ENCODE measurements at places on chromosomes 7 and 10.

DNA sequence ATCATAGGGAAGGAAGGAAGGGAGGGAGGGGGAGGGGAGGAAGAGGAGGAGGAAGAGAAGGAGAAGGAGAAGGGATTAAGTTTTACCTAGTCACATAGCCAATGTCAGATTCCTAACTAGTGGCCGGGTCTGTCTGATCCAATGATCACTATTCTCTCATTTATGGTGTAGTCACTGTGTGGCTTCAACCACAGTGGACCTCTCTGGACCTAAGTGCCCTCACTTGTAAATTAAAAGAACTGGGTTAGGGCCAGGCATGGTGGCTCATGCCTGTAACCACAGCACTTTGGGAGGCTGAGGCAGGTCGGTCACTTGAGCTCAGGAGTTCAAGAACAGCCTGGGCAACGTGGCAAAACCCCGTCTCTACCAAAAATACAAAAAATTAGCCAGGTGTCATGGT, 6.6 kb upstream of the SERPINE1 start:
- no peak for DNase-seq

GRCh38 chr10:61663466-61663865, 737 bp downstream of the CABCOCO1 start:
- no peak for DNase-seq

GRCh38 chr10:3424111-3424851, 251.7 kb upstream of the PITRM1 start:
- no peak for DNase-seq

DNA sequence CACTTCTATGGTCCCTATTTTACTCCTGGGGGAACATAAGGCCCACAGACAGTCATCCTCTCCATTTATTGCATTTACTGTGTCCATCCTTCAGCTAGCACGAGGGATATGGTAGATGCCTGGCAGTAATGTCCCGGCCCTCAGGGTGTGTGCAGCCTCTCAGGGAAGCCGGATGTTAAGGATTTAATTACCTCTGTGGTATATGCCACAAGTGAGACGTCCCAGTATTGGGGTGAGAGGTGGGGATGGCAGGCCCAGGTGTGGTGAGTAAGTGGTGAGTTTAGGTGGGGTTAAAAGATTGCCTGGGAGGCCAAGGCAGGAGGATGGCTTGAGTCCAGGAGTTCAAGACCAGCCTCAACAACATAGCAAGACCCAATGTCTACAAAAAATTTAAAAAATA, 144.9 kb downstream of the SH3PXD2A start:
- DNase-seq, result no peak

GRCh38 chr7:130732980-130733930, 752 bp downstream of the KLF14 start:
- peak; percentile 69 for DNase-seq

GRCh38 chr7:22468609-22469008, 31.4 kb downstream of the STEAP1B start:
- no peak for DNase-seq

DNA sequence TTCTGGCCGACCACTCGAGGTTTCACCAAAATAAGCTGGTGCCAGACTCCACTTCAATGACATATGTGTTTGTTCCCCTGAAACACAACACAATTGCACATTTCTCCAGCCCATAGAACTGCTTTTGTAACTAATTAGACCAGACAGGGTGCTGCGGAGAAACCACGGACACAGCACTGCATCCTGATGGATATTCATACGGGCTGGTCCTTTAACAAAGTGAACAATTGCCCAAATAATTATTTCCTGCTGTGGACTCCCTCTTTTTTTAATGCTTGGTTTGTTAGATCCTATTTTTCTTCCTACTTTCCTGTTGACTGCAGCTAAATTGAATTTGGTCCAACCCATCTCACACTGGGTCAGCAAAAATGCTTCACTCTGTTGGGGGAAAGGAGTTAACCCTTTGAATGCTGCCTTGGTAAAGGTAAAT, 198.6 kb upstream of the BMPER start:
- DNase-seq, result no peak

DNA sequence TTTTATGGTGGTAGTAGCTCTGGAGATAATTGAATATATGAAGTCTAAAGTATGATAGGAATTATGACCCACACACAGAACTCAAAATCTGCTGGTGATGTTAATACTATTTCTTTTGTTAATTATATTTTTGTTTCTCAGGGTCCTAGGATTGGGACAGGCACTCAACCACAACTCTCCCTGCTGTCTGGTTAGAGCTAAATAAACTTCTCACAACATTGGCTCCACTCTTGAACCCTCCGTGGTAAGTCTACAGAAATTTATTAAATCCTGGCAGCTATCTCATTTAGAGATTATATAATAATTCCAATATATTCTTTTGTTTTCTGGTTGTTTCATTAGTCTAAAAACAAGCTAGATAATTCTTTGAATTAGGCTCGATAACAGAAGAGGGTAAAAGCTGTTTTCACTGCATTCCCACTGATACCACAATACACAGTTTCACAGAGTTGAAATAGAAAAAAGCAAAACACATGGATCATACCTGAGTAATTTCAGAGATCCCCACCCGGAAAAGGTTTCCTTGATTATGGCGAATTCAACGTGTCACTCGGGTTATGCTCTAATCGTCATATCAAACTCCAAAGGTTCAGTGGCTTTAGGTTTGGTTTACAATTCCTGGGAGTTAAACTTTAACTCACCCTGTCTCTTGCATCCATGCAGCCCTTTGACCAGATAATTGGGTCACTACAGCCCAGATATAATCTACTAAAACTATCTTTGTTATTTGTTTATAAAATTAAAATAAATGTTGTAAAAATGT, at the start of gene A1CF:
A1CF (minus strand) TSS at position 531 of the 763 bp plus-strand sequence. CDS start 25,687 bp downstream, outside the sequence.
- no peak for DNase-seq

GRCh38 chr10:48523212-48523819, 81.6 kb downstream of the ARHGAP22 start:
- DNase-seq, result no peak
